Endothelial cell of umbilical vein (primary cell): ENCODE measurements at places on chromosomes 12 and 14. TPM values are rescaled to one million over a fixed set of nuclear protein-coding genes. Genes with fewer than 3 reads are reported as not detected.

Gene GABARAPL1
- 64.8 and 65.6 TPM in 2 replicates for polyA plus RNA-seq

Gene ERP27
- 0.67 and 0.70 TPM in 2 replicates for polyA plus RNA-seq

Gene FAM186B
- 0.10 and 0.11 TPM in 2 replicates for polyA plus RNA-seq

Gene UBC
- polyA plus RNA-seq, result 1,040 and 1,305 TPM in 2 replicates

Gene PLEKHD1
- 0.01 TPM in 1 of 2 replicates, not detected in the other for polyA plus RNA-seq

Gene VCPKMT
- 2.6 and 3.5 TPM in 2 replicates for polyA plus RNA-seq

Gene CMA1
- polyA plus RNA-seq, result not detected in 2 replicates

Gene BIN2
- polyA plus RNA-seq, result not detected in 2 replicates

Gene DENR
- 20.3 and 25.8 TPM in 2 replicates for polyA plus RNA-seq

Gene CCNK
- 5.8 and 11.9 TPM in 2 replicates for polyA plus RNA-seq

Gene DEPDC4
- polyA plus RNA-seq, result 0.15 and 0.16 TPM in 2 replicates

Gene LRRC43
- 2.2 and 3.1 TPM in 2 replicates for polyA plus RNA-seq

Gene MMP19
- 1.6 and 2.0 TPM in 2 replicates for polyA plus RNA-seq

Gene DMAC2L
- polyA plus RNA-seq, result 16.1 and 19.2 TPM in 2 replicates
